Stimulated activated CD8-positive, alpha-beta memory T cell treated with anti-CD3 and anti-CD28 coated beads, Interleukin-4, amount 100 ng/mL, for 48 hours (primary cell): ENCODE measurements at places on chromosomes 13 and 19.
A peak's percentile ranks its signal among the peaks of the same experiment; 100 is the strongest.

GRCh38 chr13:28320209-28320608 lies 174.7 kb downstream of the FLT1 start:
- DNase-seq: no peak

DNA sequence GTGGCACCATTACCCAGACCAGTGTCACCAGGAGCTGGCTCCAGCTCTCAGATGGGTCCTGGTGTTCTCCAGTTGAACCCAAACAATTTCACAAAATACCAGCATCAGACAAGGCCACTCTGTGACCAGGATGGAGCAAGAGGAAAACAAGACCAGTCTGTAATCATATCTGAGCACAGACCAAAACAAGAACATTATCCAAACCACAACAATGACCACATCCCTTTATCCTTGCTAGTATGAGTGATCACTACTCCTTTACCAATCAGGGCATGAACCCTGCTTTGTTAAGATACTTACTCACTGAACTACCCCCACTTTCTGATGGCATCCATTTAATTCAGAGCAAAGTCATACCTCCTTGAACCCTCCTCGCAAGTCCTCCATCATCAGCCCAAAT lies 145.9 kb downstream of the NUFIP1 start:
- DNase-seq: no peak

DNA sequence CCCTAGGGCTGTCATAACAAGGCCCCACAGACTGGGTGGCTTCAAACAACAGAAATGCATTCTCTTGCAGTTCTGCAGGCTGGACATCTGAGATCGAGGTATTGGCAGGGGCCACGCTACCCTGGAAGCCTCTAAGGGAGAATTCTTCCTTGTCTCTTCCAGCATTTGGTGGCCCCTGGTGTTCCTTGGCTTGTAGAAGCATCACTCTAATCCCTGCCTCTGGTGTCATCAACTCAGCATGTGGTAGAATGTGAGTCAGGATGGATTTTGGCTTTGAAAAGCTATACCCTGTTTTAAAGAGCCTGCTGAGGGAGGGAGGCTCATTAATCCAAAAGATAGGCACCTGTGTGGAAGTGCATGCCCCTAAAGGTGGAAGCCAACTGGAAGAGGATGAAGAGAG lies 7.9 kb upstream of the GGACT start:
- no peak for DNase-seq

- DNase-seq: no peak
Observed at GRCh38 chr13:90717451-90717936, 630.0 kb upstream of the MIR17HG start.

DNA sequence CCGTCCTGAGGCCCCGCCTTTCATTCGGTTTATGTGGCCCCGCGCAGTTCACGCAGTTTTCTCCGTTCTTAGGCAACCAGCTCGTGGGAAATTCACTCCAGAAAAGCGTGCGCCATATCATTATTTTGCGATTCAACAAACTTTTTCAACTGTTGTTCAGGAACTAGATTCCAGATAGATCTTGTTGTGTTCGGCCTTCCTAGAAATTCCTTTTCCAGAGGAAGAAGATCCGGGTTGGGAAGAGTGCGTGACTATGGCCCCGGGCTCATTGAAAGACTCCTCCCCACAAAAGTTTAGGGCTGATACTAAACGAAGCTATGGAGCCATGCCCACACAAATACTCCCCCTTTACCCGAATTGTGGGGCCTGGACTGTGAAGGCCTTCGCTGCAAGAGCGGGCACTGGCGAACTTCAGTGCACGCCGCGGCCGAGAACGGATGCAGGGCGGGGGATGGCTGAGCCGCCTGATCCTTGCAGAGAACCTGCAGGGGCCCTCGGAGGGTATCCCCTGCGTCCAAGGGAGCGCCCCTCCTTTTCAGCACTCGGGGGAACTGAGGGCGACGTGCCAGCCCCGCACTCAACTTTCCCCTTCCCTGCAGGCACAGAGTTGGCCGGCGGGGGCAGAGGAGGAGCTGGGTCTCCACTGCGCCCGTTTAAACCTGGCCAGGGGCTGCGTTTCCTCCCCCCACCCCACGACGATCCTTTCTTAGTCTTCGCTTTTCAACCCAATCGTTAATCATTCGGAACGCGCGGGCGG lies 904 bp upstream of the SOX1 start:
- no peak for DNase-seq

GRCh38 chr19:31113293-31113692 lies 235.9 kb downstream of the TSHZ3 start:
- no peak for DNase-seq

DNA sequence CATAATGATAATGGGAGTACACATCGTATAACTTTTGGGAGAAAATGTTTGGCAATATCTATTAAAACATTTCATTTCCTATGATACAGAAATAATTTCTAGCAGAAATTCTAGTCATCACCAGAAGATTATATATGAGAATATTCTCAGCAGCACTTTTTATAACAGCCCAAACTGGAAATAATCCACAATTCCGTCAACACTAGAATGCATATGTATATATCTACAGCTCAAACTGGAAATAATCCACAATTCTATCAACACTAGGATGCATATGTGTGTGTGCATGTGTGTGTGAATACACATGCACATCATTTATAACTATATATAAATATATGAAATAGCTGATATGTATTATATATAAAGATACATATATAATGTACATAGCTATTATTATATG lies 408.0 kb upstream of the KLHL1 start:
- no peak for DNase-seq

DNA sequence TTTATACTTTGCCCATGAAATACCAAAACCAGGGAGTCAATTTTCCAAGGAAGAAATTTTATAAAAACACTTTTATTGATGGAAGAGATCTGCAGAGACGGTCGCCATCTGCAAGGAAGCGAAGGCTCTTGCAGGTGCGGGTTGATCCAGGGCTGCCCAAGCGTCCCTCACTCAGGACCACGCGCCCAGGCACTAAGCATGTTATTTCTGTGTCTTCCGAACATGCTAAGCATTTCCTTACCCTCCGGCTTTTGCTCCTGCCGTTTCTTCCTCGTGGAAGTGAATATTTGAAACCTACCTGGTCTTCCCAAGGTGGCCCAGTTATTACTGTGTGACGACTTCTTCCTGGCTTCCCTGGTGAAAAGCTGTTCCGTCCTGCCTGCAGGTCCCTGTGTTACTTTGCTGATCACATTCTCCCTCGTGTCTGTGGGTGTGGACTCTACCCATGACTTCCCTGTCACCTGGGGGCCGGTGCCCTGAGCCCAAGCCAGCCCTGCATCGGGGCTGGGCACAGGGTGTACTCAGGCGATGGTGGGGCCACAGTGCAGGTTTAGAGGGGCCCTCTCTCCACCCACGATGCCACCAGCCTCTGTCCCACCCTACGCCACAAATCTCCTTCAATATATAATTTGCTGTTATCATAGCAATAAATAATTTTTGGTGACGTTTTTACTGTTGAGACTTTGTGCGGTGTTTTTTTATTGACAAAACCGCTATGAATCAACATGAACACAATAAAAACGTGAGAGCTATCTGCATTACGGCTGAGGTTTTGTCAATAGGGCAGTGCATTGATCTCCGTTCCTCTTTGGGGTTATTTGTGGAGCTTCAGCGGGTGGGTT lies 119.4 kb downstream of the URI1 start:
- DNase-seq: peak; percentile 6

DNA sequence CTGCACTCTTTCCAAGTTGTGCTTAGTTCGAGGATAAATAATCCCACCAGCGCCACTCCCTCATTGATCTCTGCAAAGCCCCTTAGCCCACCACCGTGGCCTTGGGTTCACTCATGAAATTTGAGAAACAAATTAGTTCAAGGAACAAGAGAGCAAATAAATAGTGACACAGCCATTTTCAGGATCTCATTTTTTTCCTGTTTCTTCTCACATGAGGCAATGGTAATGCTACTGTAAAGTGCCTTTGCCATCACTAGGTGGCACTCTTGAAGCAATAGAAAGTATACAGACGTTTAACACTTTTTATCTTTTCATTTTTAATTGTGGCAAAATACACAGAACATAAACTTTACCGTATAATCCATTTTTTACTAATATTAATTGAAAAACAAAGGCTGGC lies 76.8 kb upstream of the ZNF835 start:
- DNase-seq: no peak

- peak; percentile 76 for DNase-seq
Observed at GRCh38 chr13:110455941-110456340, 105.6 kb downstream of the RAB20 start.

GRCh38 chr19:46068345-46069258 lies 27.8 kb upstream of the IGFL4 start:
- no peak for DNase-seq

DNA sequence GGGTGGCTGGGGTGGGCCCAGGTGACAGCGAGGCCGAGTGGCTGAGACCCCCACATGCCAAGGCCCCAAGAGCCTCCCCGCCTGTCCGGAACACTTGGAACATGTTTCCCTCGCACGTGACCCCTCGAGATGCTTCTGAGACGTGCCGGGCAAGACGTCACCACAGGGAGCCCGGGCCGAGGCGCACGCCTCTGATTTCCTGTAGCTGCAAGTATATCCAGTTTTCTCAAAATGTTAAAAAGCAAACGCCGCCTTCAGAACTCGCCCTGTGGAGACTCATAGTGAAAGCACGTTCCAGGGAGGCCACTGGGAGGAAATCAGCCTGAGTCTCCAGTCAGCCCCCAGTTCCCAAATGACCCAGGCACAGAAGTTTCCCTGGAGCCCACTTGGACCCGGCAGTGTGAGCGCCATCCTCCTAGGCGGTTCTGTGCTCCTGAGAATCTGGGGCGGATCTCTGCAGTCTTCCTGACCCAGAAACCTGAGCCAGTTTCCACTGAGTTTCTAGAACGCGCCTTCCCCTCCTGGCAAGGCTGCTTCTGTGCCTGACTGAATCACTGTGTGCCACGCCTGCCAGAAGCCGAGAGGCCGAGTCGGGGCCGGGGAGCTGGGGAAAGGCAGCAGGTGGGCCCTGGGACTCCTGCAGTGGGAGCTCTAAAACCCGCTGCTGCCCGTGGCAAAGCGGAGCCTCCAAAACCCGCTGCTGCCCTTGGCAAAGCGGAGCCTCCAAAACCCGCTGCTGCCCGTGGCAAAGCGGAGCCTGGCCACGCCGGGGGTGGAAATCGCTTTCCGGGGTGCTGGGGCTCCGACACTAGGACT lies 179.3 kb downstream of the KDM4B start:
- DNase-seq: no peak

- DNase-seq: peak; percentile 90
Observed at GRCh38 chr19:13172346-13173138, 22.3 kb downstream of the IER2 start.

DNA sequence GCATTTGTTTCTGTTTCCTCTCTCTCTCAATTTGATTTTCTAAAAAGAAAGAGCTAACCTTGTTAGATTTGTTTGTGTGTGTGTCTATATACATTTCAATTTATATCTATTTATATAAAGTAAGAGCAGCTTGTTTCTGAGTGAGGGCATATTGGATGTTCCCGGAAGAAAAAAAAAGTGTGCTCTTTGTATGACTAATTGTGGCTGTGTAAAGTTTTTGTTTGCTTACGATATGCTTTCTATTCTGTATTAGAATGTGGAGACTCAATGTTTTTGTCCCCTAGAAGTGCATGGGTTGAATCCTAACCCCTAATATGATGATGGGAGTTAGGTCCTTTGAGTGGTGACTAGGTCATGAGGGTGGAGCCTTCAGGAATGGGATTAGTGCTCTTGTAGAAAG lies 66.6 kb upstream of the C1QTNF9B start:
- DNase-seq: no peak

GRCh38 chr19:15330801-15331418 lies 1.4 kb downstream of the BRD4 start:
- no peak for DNase-seq

DNA sequence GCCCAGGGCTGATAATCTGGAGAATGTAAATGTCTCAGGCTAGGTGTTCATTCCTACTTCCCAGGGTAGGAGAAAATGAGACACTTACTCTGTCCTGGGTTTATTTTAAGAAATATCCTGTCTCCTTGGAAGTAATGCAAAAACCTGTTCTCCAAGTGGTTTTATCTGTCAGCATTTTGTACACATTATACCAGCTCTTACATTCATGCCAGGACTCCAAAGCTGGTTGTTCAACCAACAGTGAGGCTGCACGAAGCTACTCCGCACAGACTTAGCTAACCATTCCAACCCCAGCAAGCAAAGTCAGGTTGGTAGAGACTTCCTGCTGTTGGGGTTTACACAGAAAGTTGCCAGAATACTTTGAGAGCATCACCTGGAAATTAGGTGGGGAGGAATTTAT lies 55.6 kb downstream of the SLC7A1 start:
- no peak for DNase-seq

DNA sequence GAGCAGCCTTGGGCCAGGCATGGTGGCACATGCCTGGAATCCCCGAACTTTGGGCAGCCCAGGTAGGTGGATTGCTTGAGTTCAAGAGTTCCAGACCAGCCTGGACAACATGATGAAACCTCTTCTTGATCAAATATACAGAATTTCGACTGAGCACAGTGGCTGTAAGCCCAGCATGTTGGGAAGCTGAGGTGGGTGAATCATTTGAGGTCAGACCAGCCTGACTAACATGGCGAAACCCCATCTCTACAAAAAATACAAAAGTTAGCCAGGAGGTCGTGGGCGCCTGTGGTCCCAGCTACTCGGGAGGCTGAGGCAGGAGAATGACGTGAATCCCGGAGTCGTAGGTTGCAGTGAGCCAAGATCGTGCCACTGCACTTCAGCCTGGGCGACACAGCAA lies 8.0 kb upstream of the NLRP7 start:
- DNase-seq: no peak

DNA sequence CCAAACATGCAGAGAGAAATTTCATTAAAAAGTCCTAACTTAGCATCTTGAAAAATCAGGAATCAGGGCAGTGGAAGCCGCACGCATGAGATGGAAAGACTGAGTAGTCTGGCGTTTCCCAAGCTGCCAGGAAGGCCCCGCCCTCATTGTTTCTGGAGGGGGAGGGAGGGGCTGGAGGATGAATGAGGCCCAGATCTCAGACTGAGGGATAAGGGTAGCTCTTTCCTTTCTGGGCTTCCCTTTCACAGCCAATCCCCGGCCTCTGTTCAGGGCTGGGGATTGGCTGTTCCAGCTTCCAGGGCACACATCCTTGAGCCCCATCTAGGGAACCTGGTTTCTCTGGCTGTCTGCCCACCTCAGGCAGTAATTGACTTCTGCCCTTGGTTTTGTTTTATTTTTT lies 7.3 kb downstream of the C19orf53 start:
- DNase-seq: no peak

DNA sequence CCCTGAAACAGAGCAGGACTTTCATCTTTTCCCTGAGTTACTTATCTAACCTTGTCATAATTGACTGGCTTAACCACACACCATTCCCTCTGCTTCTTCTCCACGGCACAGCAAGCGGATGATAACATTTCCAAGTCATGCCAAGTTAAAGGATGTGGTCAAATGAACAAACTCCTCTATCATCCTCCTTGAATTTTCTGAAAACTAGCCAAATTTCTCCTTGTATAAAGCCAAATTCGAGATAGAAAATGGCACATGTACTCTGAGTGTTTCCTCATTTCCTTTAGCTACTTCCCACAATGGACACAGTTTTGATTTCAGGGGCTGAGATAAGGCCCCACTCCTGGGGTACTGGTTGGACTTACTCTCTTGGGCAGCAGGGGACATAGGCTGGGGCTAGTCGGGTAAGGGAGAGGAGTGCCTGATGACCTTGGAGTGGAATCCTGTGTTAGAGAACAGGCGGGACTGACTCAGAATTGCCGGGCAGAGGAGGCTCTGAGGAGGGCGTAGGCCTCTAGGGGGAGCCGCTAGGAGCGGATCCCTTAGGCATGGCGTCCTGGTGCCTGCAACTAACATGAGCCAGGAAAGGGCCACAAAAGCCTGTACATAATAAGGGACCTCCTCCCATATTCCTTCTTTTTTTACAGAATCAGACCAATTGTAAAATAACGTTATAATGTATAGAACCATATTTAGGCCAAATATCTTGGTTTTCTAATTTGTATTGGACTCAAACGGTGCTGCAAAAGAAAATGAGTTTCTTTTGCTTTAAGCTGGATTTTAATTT lies 20.3 kb upstream of the TMTC4 start:
- DNase-seq: peak; percentile 35
